ENCODE measurements at places on chromosomes 3 and 15.

- DNase-seq, result no peak
Observed at GRCh38 chr3:146019508-146019907, 141.5 kb downstream of the PLOD2 start.

- no peak for DNase-seq
Observed at GRCh38 chr15:40322531-40323238, 807 bp upstream of the INAFM2 start.

DNA sequence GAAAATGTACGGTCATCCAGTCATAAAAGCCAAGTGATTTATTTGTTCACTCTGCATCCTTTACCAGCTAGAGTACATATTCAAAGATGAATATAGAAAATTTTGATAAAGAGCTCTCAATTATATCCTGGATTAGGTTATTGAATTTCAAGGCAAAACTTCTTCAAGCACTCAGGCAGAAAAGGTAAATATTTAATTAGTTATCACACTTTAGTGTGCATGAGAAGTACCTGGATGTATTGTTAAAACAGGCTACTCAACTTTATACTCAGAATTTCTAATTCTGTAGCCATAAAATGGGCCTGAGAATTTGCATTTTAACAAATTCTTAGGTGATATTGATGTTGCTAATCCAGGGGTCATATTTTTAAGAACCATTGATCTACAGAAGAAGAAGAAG lies 45.3 kb downstream of the ILDR1 start:
- no peak for DNase-seq

DNA sequence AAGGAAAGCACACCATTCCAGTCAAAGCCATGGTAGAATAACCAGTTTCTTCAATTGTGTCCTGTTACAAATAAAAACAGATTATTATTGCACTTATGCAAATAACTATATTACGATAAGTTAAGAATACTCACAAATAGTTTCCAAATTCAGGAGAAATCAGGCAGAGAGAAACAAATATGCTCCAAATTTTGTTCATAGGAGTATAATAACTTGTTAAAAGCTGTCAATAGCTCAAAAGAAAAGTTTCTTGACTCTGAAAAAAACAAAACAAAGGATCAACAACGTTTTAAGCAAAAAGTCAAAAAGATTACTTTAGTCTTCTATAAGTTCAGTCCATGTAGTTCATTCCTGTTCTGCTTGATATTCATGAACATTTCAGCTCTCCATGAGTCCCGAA lies 59.7 kb upstream of the BDH1 start:
- peak; percentile 28 for DNase-seq

GRCh38 chr15:74317820-74318375 lies 49.5 kb downstream of the CYP11A1 start:
- DNase-seq, result no peak

GRCh38 chr3:44795197-44795596 lies 33.6 kb downstream of the KIF15 start:
- no peak for DNase-seq

Data from common myeloid progenitor, CD34-positive (primary cell).